ENCODE measurements at places on chromosomes 2 and 18.

- no peak for DNase-seq
Measured at GRCh38 chr2:216501854-216502253, 3.2 kb downstream of the RPL37A start.

GRCh38 chr2:129117434-129117833, 798.8 kb upstream of the HS6ST1 start:
- no peak for DNase-seq

DNA sequence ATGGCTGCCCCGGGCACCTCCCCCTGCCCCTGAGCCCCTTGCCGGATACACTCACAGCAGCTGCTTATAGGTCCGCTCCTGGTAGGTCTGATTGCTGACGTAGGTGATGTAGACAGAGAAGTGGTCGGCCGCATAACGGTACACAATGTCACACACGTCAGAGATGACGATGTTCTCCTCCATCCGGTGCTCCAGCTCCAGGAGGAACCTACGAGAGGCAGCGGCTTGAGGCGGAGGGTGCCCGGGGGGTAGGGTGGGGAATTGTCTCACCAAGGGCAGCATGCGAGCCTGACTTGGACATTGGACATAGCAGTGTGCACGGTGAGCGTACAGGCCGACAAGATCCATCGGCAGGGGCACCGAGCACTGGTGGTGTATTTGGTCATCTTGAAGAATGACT, 22.8 kb downstream of the SNORC start:
- no peak for DNase-seq

- DNase-seq = no peak
Measured at GRCh38 chr2:31238126-31238905, 4.4 kb downstream of the EHD3 start.

DNA sequence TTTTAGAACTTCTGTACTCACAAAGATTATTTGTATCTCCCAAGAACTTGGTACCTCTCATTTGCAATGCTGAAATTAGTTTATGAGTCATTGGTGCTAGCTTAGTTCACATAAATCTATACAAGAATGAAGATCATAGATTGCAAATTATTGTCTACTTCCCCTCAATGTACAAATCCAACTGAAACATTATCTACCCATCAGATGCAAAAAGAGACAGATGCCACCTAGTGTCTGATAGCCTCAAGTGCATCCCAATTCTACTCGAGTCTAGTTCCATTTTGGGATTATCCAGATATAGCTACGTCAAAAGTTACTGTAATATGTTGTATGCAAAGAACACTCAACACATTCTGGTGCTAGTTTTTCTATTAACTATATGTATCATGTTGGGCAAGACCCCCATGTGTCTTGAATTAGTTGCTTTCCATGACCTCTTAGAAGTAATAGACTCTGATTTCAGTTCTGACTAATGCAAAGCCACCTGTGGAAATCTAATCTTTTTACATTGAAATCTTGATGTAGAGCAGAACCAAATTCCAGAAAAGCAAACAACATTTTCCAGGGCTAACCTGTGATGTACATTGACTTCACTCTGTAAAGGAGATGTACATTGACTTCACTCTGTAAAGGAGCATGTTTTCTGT, 210.0 kb downstream of the RBM43 start:
- no peak for DNase-seq

GRCh38 chr2:42844366-42844765, 52.0 kb upstream of the HAAO start:
- DNase-seq = no peak

- no peak for DNase-seq
Measured at GRCh38 chr18:49431165-49431962, 29.1 kb downstream of the DYM start.

DNA sequence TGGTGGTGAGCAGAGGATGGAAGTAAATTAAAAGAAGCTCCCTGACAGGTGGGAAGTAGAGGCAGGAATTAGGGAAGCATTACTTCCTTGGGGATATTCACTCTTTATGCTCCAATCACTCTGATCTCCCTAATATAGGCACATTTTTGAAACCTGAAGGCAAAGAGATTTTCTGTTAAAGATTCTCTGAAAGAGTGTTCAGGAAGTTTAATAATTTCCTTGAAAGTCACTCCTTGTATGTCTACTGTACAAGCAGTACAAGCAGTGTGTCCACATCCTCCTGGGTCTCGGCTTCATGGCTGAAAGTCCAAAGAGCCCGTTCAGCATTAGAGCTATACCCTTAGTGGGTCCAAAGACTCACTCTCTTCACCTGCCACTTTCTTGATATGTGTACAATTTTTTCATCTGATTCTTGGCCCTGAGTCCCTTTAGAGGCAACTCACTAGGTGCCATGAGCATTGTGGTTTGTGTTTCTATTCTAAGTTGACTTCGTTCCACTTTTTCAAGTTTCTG, 60.2 kb downstream of the AAK1 start:
- no peak for DNase-seq

- no peak for DNase-seq
Measured at GRCh38 chr2:2524348-2524941, 193.4 kb upstream of the MYT1L start.

DNA sequence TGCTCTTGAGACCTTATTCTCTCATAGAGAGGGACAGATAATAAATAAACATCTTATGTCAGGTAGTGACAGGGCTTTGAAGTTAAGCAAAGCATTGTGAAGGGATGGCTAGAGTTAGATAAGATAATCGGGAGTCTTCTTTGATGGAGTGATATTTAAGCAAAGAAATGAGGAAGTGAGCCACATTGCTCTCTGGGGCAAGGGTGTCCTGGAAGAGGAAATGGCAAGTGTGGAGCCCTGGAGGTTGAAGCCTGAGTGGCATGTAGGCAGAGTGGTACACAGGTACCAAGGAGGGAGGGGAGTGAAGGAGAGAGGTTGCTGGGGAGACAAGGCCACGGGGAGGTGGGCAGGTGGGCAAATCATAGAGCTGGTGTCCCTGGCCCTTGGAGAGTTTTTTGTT, 110.2 kb downstream of the CTAGE1 start:
- no peak for DNase-seq

DNA sequence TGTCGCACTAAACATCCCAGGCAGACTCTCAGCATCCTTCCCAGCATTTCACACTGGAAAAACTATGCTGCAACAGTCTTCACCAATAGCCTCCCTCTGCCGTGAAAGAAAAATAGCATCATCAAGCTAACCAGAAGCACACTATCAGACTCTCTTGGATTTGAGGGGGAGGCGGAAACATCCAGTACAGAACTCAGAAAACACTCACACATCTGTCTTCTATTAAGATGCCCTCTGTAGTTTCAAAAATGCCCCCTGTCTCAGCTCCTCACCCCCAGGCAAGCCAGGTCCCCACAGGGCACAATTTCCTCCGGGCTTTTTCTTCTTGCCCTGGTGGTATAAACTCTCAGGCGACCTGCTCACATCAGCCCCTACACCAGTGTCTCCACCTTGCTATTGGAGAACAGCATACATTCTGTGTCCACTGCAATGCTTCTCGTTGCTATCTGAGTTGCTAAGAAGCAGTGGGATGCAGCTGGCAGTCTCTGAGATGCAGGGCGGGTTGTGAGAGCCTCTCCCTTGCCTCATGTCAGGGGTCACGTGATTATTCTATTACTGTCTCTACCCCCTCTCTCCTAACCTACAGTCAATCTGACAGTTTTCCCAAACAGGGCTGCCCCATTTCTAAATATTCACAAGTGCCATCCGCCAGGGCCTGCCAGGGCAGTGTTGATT, 189.9 kb downstream of the INO80D start:
- no peak for DNase-seq

DNA sequence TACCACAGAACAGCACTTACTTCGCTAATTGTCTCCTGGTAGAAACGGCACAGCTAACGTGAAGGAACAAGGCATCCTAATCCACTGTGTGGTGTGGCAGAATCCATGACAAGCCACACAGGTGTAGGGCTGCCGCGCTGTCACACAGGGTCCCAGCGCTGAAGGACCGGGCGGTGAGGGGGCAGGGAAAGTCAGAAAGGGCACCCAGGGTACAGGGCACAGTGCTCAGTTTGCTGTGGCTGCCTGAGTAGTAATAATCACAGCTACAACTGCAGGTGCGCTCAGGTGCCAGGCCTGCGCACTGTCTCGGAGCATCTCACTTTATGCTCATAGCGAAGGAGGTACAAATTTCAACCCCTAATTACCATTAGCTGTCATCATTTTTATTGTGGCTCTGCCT, 55.2 kb upstream of the CAB39 start:
- DNase-seq = peak; percentile 50

GRCh38 chr2:45285311-45285710, 276.1 kb upstream of the SIX2 start:
- no peak for DNase-seq

- DNase-seq = no peak
Measured at GRCh38 chr2:212928681-212929080, 222.7 kb downstream of the IKZF2 start.

GRCh38 chr2:224180810-224181209, 141.7 kb upstream of the SERPINE2 start:
- no peak for DNase-seq

DNA sequence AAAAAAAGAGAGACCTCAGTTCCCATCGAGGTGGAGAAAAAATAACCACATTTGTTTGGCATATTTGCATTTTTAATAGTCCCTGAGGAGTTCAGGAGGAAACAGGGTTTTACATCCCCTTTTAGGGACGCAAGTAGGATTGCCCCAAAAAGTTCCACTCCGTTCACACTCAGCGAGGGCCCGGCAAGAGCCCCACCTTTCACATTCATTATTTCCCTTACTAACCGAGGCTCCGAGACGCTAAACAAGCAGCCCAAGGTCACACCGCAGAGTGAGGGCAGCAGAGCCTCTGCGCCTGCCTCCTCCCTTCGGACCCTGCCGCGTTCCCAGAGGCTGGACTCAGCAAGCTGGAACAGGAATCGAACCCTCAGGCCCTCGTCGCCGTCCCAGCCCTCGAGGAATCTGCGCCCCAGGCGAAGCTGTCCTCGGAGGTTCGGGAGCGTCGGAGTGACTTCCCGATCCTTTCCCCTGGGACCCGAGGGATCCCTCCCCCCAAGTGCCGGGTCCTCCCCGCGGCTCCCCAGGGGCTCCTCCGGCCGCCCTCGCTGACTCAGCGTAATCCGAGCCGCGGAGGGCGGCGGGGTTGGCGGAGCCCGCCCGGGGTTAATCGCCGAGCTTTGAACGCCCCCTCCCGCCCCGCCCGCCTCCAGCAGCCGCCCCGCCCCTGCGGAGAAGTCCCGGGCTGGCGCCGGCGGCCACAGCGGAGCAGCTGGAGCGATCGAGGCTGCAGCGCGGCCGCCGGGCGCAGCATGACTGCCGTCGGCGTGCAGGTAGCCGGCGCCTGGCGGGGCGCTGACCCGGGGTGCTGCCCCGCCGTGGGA, at the start of gene TMEM37:
Gene TMEM37, plus strand, starts transcription at position 700 of the 821 bp plus-strand sequence. Its CDS starts 50 bp downstream, at position 750.
- no peak for DNase-seq

DNA sequence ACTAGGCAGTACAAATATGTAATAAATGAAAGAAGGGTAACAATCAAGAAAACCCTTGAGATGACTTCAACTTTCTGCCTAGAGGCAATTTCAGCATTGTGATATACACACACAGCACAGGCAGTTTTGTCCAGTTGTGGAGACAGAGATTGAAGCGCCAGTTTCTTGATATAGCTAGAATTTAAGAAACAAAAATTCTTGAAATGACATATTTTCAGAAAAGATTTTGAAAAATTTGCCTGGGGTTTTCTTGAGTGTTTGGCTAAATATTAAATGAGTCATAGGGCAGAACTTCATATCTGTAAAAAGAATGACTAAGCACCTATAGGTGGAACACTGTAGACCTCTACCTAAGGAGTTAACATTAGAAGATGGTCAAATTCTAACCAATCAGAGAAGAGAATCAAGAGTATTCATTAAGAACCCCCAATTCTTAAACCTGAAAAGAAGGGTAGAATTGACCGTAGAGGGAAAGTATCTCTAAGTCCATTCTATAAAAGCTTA, 1266.8 kb upstream of the TMEFF2 start:
- no peak for DNase-seq

All from T-helper 2 cell (primary cell).